Kidney (tissue), 22 donors: ENCODE measurements at places on chromosomes 12 and 14.

- DNase-seq, result no peak
Measured at GRCh38 chr12:50246873-50247612, 36.3 kb downstream of the LIMA1 start.

GRCh38 chr12:26058818-26059217 lies 66.0 kb downstream of the BHLHE41 start:
- DNase-seq, result no peak

GRCh38 chr14:67644428-67644827 lies 24.7 kb downstream of the ARG2 start:
- no peak for DNase-seq

GRCh38 chr14:74350211-74350927 lies 2.1 kb downstream of the VRTN start:
- no peak for DNase-seq

- DNase-seq, result no peak
Measured at GRCh38 chr12:12715459-12716150, 1.6 kb upstream of the CDKN1B start.

GRCh38 chr12:11581179-11581755 lies 68.2 kb upstream of the ETV6 start:
- no peak for DNase-seq

DNA sequence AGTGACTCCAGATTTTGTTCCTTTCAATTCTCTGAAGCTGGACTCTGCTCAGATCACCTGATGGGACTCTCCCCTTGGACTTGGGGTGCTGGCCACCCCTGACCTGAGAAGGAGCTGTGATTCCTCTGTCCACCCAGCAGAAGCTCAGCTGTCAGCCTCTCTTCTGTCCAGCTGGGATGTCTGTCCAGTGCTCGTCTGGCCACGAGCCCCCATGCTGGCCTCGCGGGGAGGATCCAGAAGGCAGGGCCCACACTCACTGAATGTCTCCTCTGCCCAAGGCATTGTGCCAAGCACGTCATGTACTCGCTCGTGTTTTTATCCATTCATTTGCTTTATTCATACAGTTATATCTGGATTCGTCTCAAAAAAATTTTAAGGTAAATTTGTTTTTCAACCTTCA lies 14.2 kb upstream of the SLC24A4 start:
- DNase-seq, result no peak

- no peak for DNase-seq
Measured at GRCh38 chr14:31205681-31206535, 1.7 kb downstream of the HECTD1 start.

GRCh38 chr14:101687756-101688546 lies 73.6 kb upstream of the PPP2R5C start:
- no peak for DNase-seq

GRCh38 chr12:54166567-54167499 lies 22.0 kb downstream of the SMUG1 start:
- peak; percentile 77 for DNase-seq

- DNase-seq, result no peak
Measured at GRCh38 chr12:62693376-62694050, 226.9 kb downstream of the MON2 start.

GRCh38 chr14:95332641-95333040 lies 12.9 kb upstream of the CLMN start:
- peak; percentile 9 for DNase-seq

DNA sequence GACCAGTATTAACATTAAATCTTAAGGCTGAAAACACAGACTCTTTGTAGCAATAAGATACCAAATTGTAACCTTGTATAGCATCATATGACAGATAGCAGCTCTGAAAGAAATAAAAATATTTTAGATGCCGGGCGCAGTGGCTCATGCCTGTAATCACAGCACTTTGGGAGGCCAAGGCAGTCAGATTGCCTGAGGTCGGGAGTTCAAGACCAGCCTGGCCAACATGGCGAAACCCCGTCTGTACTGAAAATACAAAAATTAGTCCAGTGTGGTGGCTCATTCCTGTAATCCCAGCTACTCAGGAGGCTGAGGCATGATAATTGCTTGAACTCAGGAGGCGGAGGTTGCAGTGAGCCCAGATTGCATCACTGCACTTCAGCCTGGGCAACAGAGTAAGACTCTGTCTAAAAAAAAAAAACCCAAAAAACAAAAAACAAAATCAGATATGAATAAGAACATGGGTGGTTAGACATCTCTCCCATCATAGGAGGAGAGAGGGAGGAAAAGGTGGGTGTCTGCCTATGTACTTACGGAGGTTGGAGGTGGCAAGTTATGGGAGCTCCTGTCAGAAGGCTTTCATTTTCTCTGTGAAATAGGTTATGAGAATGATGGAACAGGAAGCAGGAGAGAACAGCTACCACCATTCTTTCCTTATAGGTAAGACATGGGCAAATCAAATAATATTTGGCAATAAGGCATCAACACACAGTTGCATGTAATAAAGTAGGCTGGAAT lies 7.6 kb upstream of the HEBP1 start:
- DNase-seq, result no peak

- DNase-seq, result no peak
Measured at GRCh38 chr14:86414146-86414545, 884.2 kb downstream of the FLRT2 start.

GRCh38 chr14:81517798-81518398 lies 15.8 kb downstream of the SEL1L start:
- DNase-seq, result no peak

GRCh38 chr14:69500096-69500495 lies 15.6 kb downstream of the PLEKHD1 start:
- DNase-seq, result no peak
